ENCODE measurements at places on chromosomes 2 and 18. TPM values are rescaled to one million over a fixed set of nuclear protein-coding genes. Genes with fewer than 3 reads are reported as not detected.

HRH4 gene
- total RNA-seq: 0.36 TPM

- DNase-seq: no peak
Observed at GRCh38 chr2:236311286-236311685, 47.1 kb upstream of the ASB18 start.

PLEKHH2 gene
- 58.9 TPM for total RNA-seq

ZSCAN30 gene
- 28.4 TPM for total RNA-seq

SNORC gene
- total RNA-seq: 12.0 TPM
